ENCODE measurements at places on chromosomes 6 and 20. TPM values are rescaled to one million over a fixed set of nuclear protein-coding genes. Genes with fewer than 3 reads are reported as not detected.

MAFB gene
- total RNA-seq = 1.8 TPM

RBM24 gene
- 7.3 TPM for total RNA-seq

ZNF292 gene
- total RNA-seq = 31.5 TPM

MTFR2 gene
- total RNA-seq = not detected

NRSN1 gene
- total RNA-seq = not detected
